ENCODE measurements at places on chromosomes 13 and 19.

DNA sequence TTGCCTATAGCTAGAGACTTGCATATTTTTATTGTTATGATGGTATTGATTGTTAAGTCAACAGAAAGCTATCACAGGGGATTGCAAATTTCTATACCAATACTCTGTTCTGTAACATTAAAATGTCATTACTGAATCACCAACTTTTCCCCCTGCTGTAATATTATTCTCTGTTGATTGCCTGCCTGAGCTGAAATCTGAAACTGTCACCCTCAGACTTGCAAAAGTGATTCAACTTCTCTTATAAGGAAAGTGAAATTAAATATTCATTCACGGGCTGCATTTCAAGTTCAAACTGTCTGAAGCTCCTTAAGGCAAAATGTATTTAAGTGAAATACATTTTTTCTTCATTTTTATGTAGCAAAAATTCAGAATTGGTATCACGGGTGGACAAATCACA lies 723.2 kb downstream of the PCDH9 start:
- DNase-seq = no peak

- no peak for DNase-seq
Measured at GRCh38 chr13:37109051-37109678, 3.7 kb upstream of the CSNK1A1L start.

GRCh38 chr13:37806666-37807065 lies 62.9 kb downstream of the TRPC4 start:
- no peak for DNase-seq

GRCh38 chr19:12956446-12957388 lies at the start of gene GADD45GIP1:
TSS of gene GADD45GIP1 (minus strand) at chr19:12957223. CDS start at chr19:12957212, 11 bp downstream.
- peak; percentile 58 for DNase-seq

DNA sequence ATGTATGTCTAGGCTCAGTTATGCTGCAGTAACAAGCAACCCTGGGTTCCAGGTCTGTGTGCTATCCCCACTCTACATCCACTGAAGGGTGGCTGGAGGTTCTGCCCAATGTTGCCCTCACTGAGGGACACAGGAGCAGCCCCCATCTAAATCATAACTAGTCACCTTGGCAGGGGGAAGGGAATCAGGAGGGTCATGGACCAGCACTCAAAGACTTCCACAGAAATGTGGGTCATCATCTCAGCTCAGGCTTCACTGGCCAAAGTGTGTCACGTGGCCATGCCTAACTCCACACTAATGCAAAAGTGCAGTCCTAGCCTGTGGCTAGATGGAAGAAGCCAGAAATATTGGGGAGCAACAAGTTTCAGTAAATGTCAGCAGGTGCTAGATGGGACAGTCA lies 137.3 kb upstream of the ZNF507 start:
- DNase-seq = no peak

DNA sequence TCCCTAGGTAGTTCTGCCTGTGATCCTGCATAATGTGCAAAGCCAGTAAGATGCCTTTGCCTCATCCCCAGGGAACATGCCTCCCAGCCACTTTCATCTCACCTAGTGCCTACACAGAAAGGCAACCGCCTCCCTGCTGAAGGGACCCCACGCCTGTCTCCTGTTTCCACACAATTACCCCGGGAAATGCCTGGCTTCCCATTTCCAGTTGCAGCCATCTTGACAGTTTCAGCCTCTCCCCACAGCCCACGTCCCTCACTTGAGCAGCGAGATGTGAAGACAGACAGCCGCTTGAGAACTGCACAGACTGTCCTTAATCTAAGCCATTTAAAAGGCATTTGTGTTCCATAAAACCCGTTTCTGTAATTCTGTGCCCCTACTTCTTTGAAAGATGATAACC lies 4.7 kb upstream of the UQCRFS1 start:
- no peak for DNase-seq

GRCh38 chr13:73018336-73018735 lies 40.5 kb upstream of the KLF5 start:
- no peak for DNase-seq

GRCh38 chr19:11019824-11020223 lies 59.0 kb downstream of the SMARCA4 start:
- no peak for DNase-seq

DNA sequence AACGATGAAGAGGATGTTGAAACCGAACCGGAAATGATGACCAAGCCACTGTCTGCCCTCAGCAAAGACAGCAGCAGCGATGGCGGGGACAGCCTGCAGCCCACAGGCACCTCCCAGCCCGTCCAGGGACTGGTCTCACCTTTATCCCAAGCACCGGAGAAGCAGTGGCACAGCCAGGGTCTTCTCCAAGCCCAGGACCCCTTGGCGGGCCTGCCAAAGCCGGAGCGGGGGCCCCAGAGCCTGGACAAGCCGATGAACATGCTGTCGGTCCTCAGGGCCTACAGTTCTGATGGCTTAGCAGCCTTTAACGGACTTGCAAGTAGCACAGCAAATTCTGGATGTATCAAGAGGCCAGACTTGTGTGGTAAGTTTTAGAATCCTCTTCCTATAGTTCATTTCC lies 177.0 kb downstream of the ZNF536 start:
- DNase-seq = no peak

GRCh38 chr13:110037925-110038573 lies 251.7 kb upstream of the IRS2 start:
- DNase-seq = no peak
